ENCODE measurements at places on chromosomes 7 and 10.

DNA sequence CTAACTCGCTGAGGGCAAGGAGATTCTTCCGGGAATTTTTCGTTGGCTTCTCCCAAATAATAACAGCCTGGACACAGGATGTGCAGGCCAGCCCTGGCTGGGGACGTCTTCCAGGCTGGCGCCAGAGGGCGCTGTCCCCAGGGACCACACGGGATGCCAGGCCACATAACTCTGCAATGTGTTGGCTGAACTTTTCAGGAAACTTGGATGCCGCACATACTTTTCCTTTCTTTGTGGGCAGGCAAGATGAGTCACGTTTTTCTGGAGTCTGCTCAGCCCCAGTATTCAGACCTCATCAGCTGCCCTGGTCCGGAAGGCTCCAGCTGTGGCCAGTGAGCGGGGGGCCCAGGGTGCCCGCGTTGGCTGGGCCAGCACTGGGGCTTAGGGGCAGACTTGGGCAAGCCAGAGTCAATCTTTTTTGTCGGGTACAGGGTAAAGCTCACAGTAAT, 122.7 kb downstream of the PRKAG2 start:
- H3K36me3 ChIP-seq = no peaks in the 10 kb centered on the region
- peak; percentile 40 for DNase-seq
- H3K4me3 ChIP-seq = no peak overlapping the region
- H3K4me1 ChIP-seq = peaks cover 20% of the 10 kb centered on the region
- no peak overlapping the region for H3K27ac ChIP-seq

GRCh38 chr10:88991161-88991898, 732 bp downstream of the FAS start:
- H3K27me3 ChIP-seq = no peaks in the 10 kb centered on the region
- peak overlapping the region; percentile 86 for H3K4me3 ChIP-seq
- H3K27ac ChIP-seq = peak overlapping the region; percentile 85
- DNase-seq = peak; percentile 76
- H3K36me3 ChIP-seq = peaks cover 1% of the 10 kb centered on the region
- H3K4me1 ChIP-seq = peaks cover 71% of the 10 kb centered on the region

GRCh38 chr7:117319181-117319580, 3.7 kb downstream of the WNT2 start:
- no peak for DNase-seq
- H3K4me1 ChIP-seq = peaks cover 1% of the 10 kb centered on the region
- H3K27me3 ChIP-seq = peaks cover 40% of the 10 kb centered on the region

DNA sequence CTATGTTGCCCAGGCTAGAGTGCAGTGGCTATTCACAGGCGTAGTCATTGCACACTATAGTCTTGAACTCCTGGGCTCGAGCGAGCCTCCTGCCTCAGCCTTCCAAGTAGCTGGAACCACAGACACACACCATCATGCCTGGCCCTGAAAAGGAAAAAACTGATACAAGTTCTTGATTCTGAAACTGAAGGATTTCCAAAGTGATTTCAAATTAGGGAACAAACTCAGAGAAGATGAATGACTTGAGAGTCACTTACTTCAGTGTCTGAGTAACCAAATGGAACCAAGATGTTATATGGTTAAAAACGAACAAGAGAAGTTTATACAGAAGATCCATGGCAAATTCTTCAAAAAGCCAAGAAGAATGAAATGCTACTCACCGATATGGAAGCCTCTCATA, 14.4 kb downstream of the CWF19L1 start:
- H3K27me3 ChIP-seq = no peaks in the 10 kb centered on the region
- H3K4me1 ChIP-seq = peaks cover 1% of the 10 kb centered on the region
- no peak for DNase-seq
- H3K27ac ChIP-seq = no peak overlapping the region

- no peak for DNase-seq
- H3K27ac ChIP-seq = no peak overlapping the region
- H3K4me1 ChIP-seq = peaks cover 13% of the 10 kb centered on the region
Observed at GRCh38 chr10:114552050-114552449, 106.0 kb downstream of the ABLIM1 start.

GRCh38 chr7:44152971-44153947, 12.1 kb upstream of the MYL7 start:
- H3K4me3 ChIP-seq = no peak overlapping the region
- H3K27ac ChIP-seq = no peak overlapping the region
- H3K4me1 ChIP-seq = no peaks in the 10 kb centered on the region
- H3K27me3 ChIP-seq = no peaks in the 10 kb centered on the region

DNA sequence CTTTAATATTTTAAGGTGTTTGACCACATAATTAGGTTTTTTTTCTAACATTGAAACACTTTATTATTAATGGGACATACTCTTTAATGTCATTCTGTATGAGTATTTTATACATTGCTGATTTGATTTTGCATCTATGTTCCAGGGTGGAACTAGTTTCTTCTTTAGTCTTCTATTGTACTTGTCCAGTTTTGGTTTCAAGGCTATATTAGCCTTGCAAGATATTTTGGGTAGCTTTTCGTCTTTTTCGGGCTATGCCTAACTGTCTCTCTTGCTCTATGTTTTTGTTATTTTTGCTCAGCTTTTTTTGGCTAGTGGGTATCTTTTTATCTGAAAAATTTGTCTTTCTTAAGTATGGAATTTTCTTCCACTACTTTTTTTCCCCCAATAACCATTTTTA, 38.7 kb upstream of the MKX start:
- peaks cover 15% of the 10 kb centered on the region for H3K27me3 ChIP-seq
- H3K27ac ChIP-seq = no peak overlapping the region
- H3K4me3 ChIP-seq = no peak overlapping the region
- DNase-seq = no peak

DNA sequence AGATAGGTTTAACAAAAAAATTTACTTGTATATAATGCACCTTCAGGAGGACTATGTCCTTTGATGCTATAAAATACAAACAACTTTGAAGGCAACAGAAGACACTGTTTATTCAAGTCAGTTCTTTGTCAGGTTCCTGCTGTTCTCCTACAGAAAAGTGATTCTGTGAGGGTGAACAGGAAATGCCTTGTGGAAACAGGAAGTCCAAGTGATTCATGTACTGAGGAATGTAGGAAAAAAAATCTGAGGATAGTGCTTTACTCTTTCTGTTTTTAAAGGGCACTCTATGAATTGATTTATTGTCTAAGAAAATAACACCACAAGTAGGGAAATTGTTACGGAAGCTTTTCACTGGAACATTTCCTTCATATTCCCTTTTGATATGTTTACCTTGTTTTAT, 171.9 kb downstream of the HDAC9 start:
- no peaks in the 10 kb centered on the region for H3K27me3 ChIP-seq
- no peak for DNase-seq
- H3K36me3 ChIP-seq = no peaks in the 10 kb centered on the region
- H3K4me3 ChIP-seq = no peak overlapping the region
- H3K27ac ChIP-seq = no peak overlapping the region

DNA sequence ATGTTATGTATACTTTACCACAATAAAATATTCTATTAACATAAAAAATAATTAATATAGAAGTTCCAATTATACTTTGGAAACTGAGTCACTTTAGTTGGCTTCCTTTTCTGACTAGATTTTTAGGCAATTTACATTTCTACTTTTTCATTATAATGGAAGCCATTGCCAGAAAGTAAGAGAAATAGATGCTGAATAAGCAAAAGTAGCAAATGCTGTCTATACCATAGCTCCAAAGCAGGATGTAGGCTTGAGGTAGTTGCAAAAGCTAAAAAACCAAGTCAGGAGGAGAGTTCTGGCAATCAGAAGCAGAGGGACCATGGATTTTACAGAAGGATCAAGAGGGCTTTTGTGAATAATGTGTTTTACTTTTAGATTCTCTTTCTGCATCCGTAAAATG, 262.4 kb upstream of the TMEM229A start:
- DNase-seq = no peak
- H3K4me1 ChIP-seq = no peaks in the 10 kb centered on the region
- H3K27ac ChIP-seq = no peak overlapping the region
- no peaks in the 10 kb centered on the region for H3K36me3 ChIP-seq
- no peak overlapping the region for H3K4me3 ChIP-seq
- no peaks in the 10 kb centered on the region for H3K27me3 ChIP-seq

- H3K27ac ChIP-seq = no peak overlapping the region
- no peaks in the 10 kb centered on the region for H3K36me3 ChIP-seq
- H3K4me1 ChIP-seq = no peaks in the 10 kb centered on the region
- no peak for DNase-seq
- no peak overlapping the region for H3K4me3 ChIP-seq
- H3K27me3 ChIP-seq = peaks cover 15% of the 10 kb centered on the region
Observed at GRCh38 chr10:85548034-85548433, 818.6 kb downstream of the GRID1 start.

GRCh38 chr7:80240265-80241025, 105.8 kb downstream of the GNAI1 start:
- DNase-seq = no peak
- H3K4me1 ChIP-seq = no peaks in the 10 kb centered on the region
- no peak overlapping the region for H3K27ac ChIP-seq
- H3K4me3 ChIP-seq = no peak overlapping the region
- no peaks in the 10 kb centered on the region for H3K27me3 ChIP-seq

DNA sequence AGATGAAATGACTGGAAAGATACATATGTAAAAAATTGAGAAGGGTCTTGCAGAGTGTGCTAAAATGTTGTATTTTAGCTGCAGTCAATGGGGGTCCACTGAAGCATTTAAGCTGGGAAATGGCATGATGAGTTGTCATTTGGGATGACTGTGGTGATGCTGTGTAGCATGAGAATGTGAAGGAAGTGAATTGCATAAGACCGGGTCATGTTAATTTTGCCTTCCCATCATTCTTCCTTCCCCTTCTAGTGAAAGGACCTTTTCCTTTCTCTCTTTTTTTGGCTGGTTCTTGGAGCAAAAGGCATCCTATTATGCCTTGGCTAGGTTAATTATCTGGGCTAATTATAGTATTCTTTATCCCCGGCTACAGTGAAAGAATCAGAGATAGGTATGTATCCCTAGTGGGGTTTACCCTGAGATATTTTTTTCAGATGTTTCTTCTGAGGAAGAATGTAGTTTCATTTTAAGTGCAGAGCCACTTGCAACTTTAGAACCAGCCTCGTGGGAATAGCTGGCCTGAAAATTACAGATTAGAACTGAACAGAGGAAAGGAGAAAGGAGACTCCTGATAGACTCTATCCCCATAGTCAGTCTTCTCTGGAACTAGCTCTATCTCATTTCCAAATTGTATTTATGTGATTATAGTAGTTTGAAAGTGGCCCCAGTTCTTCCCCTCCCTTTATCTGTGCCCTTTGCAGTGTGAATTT, 93.6 kb downstream of the HGF start:
- no peaks in the 10 kb centered on the region for H3K27me3 ChIP-seq
- no peak overlapping the region for H3K27ac ChIP-seq
- H3K4me3 ChIP-seq = no peak overlapping the region
- H3K36me3 ChIP-seq = no peaks in the 10 kb centered on the region
- no peak for DNase-seq

- peaks cover 34% of the 10 kb centered on the region for H3K36me3 ChIP-seq
- no peak overlapping the region for H3K27ac ChIP-seq
- H3K4me3 ChIP-seq = no peak overlapping the region
- no peaks in the 10 kb centered on the region for H3K27me3 ChIP-seq
- H3K4me1 ChIP-seq = no peaks in the 10 kb centered on the region
Observed at GRCh38 chr7:36999626-37000485, 275.6 kb upstream of the AOAH start.

DNA sequence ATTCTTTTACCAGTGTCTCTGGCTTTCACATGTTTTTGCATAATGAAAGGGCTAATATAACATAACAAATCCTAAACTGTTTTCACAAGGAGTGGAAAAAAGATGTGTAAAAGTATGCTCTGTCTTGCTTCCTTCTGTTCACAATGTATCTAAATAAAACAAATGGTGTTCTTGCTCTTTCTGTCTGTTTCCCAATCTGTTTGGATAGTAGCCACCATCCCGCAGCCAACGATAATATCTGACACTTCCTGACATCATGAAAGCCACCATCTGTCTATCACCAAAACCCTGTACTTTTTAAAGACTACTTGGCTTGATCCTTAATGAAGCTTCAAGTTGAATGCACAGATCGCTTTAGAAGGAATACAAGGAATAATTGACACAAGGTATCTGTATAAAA, 246.2 kb downstream of the ETV1 start:
- H3K36me3 ChIP-seq = no peaks in the 10 kb centered on the region
- H3K4me3 ChIP-seq = no peak overlapping the region
- no peak overlapping the region for H3K27ac ChIP-seq

Data from activated naive CD8-positive, alpha-beta T cell treated with anti-CD3 and anti-CD28 coated beads, Interleukin-2, amount 50 U/mL, for 24 hours (primary cell).